ENCODE measurements at places on chromosomes 16 and 17.

DNA sequence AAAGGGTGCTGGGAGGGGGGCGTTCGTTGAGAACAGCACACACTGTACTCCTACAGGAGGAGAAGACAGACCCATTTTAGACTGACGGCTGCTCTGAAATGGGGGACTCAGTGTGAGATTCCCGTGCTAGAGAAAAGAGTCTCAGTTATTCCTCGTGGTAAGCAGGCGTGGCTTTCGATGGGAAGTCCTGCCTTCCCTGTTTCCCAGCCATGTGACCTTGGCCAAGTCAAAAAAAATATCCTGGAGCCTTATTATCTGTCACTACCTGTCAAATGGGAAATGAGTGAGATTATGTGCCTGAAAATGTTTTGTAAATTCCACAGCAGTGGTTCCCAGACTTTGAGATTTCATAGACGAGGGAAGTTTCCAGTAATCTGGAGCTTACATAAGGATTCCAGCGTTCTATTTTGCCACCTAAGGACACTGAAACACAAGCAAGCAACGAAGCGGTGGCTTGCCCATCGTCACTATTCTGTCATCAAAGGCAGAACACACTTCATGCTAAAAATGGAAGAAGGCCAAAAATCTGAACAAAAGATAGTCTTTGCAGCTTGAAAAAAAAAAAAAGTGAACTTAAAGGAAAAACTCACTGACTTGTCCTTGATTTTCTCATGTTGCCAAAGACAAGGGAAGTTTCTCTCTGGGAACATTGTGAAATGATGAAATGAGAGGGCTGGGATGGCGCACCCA, 253.4 kb upstream of the RPL38 start:
- no peak for DNase-seq

DNA sequence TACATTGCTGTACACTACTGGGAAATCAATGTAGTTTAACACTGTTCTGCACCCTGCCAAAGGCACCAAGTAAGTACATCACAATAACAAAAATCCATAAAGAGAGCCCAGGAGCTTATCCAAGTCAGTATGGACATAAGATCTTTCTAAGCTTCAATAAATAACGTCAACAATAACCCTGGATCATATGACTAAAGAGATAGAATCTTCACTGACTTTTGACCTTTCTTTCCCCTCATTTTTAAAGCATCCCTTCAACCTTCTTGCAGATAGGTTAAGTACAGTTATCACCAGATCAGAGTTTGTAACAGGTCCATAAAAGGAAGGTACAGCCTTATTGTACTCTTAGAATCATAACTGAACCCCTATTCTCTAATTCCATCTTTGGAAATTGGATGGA, 2.3 kb downstream of the CEP20 start:
- DNase-seq = no peak

DNA sequence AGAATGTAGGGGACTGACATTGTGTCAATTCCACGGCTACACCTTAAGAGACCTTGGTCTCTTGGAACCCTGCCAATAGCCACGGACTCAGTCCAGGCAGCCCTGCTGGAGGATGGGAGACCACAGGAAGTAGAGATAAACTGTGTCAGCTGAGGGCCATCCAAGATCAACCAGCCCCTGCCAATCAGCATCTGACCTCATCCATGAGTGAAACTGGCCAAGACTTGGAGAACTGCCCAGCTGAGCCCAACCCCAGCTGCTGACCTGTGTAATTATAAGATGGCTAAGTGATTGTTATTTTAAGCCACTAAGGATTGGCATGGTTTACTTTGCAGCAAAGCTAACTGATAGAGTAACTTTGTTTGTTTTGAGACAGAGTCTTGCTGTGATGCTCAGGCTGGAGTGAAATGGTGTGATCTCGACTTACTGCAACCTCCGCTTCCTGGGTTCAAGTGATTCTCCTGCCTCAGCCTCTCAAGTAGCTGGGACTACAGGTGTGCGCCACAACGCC, 13.3 kb upstream of the YWHAE start:
- no peak for DNase-seq

DNA sequence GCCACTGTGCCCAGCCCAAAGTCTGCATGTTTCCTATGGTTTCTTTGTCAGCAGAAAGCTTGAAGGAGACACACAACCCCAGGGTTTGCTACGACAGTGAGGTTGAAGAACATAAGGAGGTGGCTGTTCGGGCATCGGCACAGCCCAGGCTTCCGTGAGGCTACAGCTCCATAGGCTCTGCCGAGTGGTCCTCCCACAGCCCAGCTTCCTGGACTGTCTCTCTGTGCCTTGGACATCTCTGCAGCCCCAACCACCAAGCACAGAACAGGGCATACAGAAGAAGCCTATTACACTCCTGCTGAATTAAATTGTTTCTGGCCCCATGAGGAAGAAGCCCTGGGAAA, 3.2 kb upstream of the HAP1 start:
- no peak for DNase-seq

DNA sequence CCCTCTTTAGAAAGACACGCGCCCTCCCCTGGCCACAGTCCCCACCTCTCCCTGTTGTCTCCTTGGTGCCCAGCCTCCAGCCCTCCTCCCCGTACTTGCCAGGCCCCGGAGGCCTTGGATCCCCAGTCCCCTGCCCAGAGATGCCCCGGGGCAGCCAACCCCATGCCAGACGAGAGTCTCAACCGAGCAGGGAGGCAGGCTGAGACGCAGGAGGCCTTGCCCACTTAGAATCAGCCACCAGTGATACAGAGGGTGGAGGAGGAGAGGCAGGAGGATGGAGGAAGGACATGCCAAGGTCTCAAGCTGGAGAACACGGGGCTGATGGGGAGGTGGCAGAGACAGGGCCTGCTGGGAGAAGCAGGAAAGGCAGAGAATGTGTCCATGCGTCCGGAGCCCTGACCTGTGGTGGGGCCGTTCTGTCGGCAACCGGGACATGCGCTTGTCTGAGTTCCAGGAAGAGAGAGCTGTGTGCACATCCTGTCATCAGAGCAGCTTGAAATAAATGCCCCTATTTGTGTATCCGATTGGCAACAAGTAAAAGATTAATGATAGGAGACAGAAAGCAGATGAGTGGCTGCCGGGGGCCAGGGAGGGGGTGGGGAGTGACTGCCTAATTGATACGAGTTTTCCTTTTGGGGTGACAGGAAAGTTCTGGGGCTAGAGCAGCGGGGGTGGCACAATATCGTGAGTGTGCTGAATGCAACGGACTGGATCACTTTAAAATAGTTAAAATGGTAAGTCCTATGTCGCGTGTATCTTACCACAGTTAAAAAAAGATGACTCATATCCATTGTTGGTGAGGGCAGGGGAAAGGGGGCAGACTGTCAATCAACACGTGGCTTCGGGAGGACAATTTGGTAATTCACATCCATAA, 44.7 kb upstream of the MEAK7 start:
- no peak for DNase-seq

DNA sequence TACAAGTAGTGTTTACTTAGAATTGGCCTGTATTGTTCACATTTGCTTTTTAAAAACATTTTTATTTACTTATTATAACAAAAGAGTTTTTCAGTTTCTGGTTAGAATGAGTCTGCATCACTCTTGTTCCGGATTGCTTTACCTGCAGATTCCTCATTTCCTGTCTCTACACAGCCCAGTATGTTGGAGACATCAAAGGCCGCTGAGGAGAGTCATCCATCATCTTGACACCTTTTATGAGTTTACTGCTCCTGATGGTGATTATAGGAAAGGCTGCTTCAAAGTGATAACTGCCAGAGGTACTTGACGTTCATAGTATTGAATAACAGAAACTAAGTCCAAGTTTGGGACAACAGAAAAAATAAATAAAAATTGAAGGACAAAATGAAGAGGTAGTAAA, 490.5 kb upstream of the CA10 start:
- no peak for DNase-seq

DNA sequence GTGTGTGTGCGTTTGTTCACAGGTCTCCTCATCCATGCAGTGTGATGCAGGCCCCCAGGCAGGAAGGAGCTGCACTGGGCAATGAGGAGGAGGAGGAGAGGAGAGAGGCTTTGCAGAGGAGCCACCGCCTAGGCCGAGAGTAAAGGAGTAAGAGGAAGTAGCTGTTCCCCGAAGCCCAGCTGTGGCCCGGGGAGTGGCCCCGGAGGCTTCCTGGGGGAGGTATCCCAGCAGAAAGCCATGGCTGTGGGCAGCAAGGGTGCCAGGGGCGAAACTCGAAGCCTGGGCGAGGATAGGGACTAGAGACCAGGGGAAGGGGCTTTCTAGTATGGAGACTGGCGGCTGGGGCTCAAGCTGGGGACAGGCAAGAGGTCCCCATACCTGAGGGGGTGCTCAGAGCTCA, 12.2 kb downstream of the C16orf95 start:
- DNase-seq = no peak

Data from stimulated activated CD8-positive, alpha-beta memory T cell treated with anti-CD3 and anti-CD28 coated beads, Interleukin-7, amount 100 ng/mL, for 1 hour (primary cell).